Activated naive CD4-positive, alpha-beta T cell treated with anti-CD3 and anti-CD28 coated beads, Interleukin-2, amount 50 U/mL, for 72 hours (primary cell): ENCODE measurements at places on chromosomes 4 and X. TPM values are rescaled to one million over a fixed set of nuclear protein-coding genes. Genes with fewer than 3 reads are reported as not detected.
A peak's percentile ranks its signal among the peaks of the same experiment; 100 is the strongest.

- no peak for DNase-seq
These were observed 105.9 kb downstream of the SH3RF1 start for GRCh38 chr4:169164669-169165415.

DNA sequence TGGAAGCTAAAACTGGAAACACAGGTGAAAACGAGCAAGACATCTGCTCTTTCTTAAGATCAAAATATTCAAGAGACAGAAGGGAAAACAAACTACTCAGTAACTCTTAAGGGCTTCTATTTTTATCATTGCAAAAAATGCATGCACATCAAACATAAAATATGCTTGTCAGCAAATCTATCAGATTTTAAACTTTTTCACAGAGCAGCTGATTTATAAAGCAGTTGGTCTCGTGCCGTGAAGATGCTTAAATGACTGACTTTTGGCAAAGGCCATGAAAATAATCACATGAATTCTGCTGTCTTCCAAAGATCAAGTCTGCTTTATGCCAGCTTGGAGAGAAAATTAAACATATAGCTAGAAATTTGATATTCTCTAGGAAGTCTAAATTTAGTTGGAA, 482.1 kb upstream of the HS3ST1 start:
- no peak for DNase-seq

DNA sequence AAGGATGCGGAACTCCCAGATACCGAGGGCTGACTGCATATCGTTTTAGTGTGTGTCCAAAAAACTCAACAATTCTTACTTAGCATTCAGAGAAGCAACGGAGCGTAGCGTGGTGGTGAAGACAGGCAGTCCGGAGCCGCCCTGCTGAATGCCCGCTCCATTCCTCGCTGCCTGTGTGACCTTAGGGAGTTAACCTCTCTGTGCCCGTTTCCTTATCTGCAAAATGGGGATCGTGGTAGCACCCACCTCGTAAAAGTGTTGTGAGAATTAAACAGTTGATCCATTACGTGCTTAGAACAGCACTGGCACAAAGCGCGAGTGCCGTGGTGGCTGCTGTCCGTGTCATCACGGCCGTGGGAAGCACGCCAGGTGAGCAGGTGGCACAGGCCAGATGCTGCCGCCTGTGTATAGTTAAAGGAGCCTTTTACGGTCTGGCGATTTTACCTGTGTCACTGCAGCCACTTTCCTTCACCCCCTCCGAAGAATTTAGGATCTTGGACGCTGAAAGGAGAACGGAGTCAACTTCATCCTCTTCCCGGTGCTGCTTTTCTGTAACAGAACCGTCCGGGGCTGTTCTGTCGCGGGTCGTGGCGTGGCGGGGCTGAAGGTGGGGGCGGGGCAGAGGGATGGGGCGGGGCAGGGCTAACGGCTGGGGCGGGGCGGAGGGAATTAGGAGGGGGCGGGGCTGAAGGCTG, 885 bp downstream of the CCDC110 start:
- DNase-seq: peak; percentile 36

The NHSL2 gene
- 0.05 TPM for total RNA-seq

DNA sequence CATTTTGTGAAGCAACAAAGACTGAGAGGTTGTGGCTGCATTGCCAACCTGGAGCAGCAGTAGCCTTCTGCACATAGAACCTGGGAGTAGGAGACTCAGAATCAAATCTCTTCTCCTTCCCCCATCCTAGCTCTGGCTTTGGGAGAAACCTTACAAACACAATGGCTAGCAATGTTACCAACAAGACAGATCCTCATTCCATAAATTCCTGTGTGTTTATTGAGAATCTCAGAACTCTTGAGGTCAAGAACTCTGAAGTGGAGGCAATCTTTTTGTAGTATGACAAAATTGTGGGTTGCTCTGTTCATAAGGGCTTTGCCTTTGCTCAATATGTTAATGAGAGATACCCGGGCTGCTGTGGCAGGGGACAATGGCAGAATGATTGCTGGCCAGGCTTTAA, 406.7 kb upstream of the SPANXN1 start:
- no peak for DNase-seq

GRCh38 chrX:68807818-68808217, 21.0 kb upstream of the EFNB1 start:
- no peak for DNase-seq

DNA sequence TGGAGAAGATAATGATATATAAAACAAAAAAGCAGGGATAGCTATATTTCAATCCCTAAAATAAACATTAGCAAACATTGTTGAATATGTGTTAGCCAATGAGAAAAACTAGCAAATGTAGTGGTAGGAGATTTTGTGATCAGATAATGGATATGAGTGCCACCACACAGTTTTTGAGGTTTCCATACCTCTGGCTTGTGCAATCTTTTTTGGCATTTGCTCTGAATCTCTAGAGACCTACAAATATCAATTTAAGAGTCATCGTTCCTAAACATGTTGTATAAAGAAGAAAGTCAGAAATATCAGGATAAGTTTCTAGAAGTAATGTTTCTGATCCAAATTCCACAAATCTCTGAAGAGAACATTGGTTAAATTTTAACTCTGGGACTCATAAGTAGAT, 308.7 kb downstream of the PDGFC start:
- no peak for DNase-seq

DNA sequence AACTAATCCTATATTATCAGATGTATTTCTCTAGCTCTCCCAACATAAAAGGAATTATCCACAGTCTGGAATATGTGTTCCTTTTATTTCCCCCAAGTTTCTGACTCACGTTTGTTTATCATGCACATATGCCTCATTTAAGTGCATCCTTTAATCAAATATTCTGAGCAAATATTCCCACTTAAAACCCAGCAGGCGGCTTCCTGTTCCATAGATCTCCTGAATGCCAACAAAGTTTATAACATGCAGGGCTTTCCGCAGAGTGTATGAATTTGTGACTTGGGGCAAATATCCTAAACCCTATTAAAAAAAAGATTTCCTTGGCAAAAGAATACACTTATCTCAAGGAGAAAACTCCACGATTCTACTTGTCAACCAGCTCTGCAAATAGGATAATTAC, 16.9 kb downstream of the GLRA2 start:
- no peak for DNase-seq

GRCh38 chr4:31657859-31658570, 937.8 kb downstream of the PCDH7 start:
- DNase-seq: no peak

The ZAR1 gene
- total RNA-seq: not detected

DNA sequence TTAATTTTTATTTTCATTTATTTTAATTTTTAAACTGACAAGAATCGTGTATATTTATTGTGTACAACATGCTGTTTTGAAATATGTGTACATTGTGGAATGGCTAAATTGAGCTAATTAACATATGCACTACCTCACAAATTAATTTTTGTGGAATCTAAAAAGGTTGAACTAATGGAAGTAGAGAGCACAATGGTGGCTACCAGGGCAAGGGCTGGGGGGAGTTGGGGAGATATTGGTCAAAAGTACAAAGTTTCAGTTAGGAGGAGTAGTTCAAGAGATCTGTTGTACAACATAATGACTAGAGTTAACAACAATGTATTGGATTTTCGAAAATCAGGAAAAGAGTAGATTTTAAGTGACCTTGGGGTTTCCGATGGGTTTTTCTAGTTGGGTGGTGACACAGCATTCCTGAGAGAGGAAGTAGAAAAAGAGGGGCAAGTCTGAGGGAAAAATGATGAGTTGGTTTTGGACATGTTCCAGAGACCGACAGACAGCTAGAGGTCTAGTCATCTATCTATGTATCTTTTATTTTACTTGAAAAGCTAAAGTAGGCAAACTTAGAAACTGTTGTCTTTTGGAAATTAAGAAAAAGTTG, 23.2 kb downstream of the APOO start:
- no peak for DNase-seq

The GRIA2 gene
- total RNA-seq: not detected

DNA sequence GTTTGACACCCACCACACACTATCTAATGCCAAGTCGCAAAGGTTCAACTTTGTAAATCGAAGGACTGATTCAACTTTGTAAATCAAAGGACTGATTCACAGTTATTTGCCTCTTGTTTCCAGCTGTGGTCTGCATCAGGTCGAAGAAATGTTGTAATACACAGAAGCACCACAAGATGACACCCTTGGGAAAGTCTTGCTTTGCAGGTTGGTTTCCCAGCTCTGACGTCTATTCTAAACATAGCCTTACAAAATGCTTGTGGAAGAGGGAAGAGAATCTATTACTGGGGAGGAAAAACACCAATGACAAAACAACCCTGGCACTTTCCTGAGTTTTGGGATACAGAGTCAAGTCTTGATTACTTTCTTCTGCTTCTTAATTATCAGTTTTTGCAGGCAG, 35.3 kb downstream of the SUPT20HL1 start:
- no peak for DNase-seq

The NAP1L2 gene
- total RNA-seq: 1.9 TPM
